ENCODE measurements at places on chromosomes 1 and 21. TPM values are rescaled to one million over a fixed set of nuclear protein-coding genes. Genes with fewer than 3 reads are reported as not detected.

The JAK1 gene
- total RNA-seq = 74.9 TPM

The SLAMF6 gene
- total RNA-seq = not detected

The FOXO6 gene
- 0.28 TPM for total RNA-seq

The CA6 gene
- total RNA-seq = 0.67 TPM

The SLC9C2 gene
- total RNA-seq = not detected

The PLPPR4 gene
- under 0.01 TPM for total RNA-seq

The RGS13 gene
- not detected for total RNA-seq

The NCAM2 gene
- not detected for total RNA-seq

The ARHGEF16 gene
- total RNA-seq = 6.7 TPM

The FCRL4 gene
- not detected for total RNA-seq

The DUSP23 gene
- total RNA-seq = 39.5 TPM

The GUCA2A gene
- not detected for total RNA-seq

The GBP7 gene
- not detected for total RNA-seq

The NPL gene
- 5.5 TPM for total RNA-seq

The STYXL2 gene
- total RNA-seq = not detected

The KCNJ15 gene
- total RNA-seq = 0.83 TPM

The OR2T29 gene
- total RNA-seq = not detected

The PSMA5 gene
- 104 TPM for total RNA-seq

The WDR4 gene
- 11.2 TPM for total RNA-seq

The RGS4 gene
- total RNA-seq = not detected

The CCDC181 gene
- total RNA-seq = not detected

The FCRL6 gene
- total RNA-seq = not detected

The S100A7 gene
- total RNA-seq = not detected

The TNFRSF14 gene
- total RNA-seq = 14.2 TPM

The PCSK9 gene
- 0.67 TPM for total RNA-seq

The GUCA2B gene
- total RNA-seq = not detected

The KRTAP13-2 gene
- total RNA-seq = not detected

The OR2L2 gene
- 0.19 TPM for total RNA-seq

The MROH9 gene
- not detected for total RNA-seq

The CD101 gene
- total RNA-seq = 0.50 TPM

The CLCA1 gene
- not detected for total RNA-seq

The TRIM63 gene
- not detected for total RNA-seq

The TAS1R1 gene
- total RNA-seq = not detected

The HOOK1 gene
- total RNA-seq = 3.8 TPM

The ESRRG gene
- total RNA-seq = 0.17 TPM

The IFNLR1 gene
- total RNA-seq = 7.8 TPM

The ITLN2 gene
- total RNA-seq = 0.50 TPM

The PRAMEF18 gene
- not detected for total RNA-seq

The ZFP69 gene
- total RNA-seq = 3.5 TPM

The RAB42 gene
- total RNA-seq = 0.17 TPM

The SERPINC1 gene
- 0.17 TPM for total RNA-seq

The CENPF gene
- total RNA-seq = 52.4 TPM

Data from mammary epithelial cell (primary cell).